Smooth muscle cell of trachea (primary cell): ENCODE measurements at places on chromosomes 1 and 21. TPM values are rescaled to one million over a fixed set of nuclear protein-coding genes. Genes with fewer than 3 reads are reported as not detected.

The RBM11 gene
- 0.58 TPM in 1 of 2 replicates, not detected in the other for total RNA-seq

The TNFRSF4 gene
- total RNA-seq, result under 0.01 and 0.17 TPM in 2 replicates

The PLEKHA6 gene
- total RNA-seq, result 2.3 and 7.4 TPM in 2 replicates

The SLAMF8 gene
- total RNA-seq, result not detected in 2 replicates

The RNF186 gene
- total RNA-seq, result not detected in 2 replicates

The PSRC1 gene
- 3.8 and 13.2 TPM in 2 replicates for total RNA-seq

The GUCA2A gene
- not detected in 2 replicates for total RNA-seq

The TNFRSF8 gene
- total RNA-seq, result under 0.01 and 0.15 TPM in 2 replicates

The RNF11 gene
- total RNA-seq, result 76.9 and 116 TPM in 2 replicates

The SELP gene
- total RNA-seq, result not detected in 2 replicates

The CYP4A11 gene
- total RNA-seq, result not detected in 2 replicates

The GJA4 gene
- 0.15 TPM in 1 of 2 replicates, not detected in the other for total RNA-seq

The ZNF683 gene
- not detected in 2 replicates for total RNA-seq

The NEGR1 gene
- total RNA-seq, result 3.6 and 7.7 TPM in 2 replicates

The TMCO1 gene
- 63.8 and 103 TPM in 2 replicates for total RNA-seq

The PGBD5 gene
- 1.7 TPM in 1 of 2 replicates, not detected in the other for total RNA-seq

The TRIM46 gene
- 6.0 and 7.1 TPM in 2 replicates for total RNA-seq

The TRAPPC10 gene
- 18.3 and 20.3 TPM in 2 replicates for total RNA-seq

The NRDC gene
- total RNA-seq, result 92.1 and 136 TPM in 2 replicates

The IL20 gene
- not detected in 2 replicates for total RNA-seq

The IL19 gene
- total RNA-seq, result not detected in 2 replicates

The SLC45A3 gene
- 0.44 and 1.5 TPM in 2 replicates for total RNA-seq

The CFAP107 gene
- total RNA-seq, result under 0.01 TPM in 1 of 2 replicates, not detected in the other

The GBP2 gene
- 47.7 and 60.5 TPM in 2 replicates for total RNA-seq
